ENCODE measurements at places on chromosomes 5 and 9. TPM values are rescaled to one million over a fixed set of nuclear protein-coding genes. Genes with fewer than 3 reads are reported as not detected.

The AGXT2 gene
- total RNA-seq: not detected

The MPDZ gene
- total RNA-seq: 43.6 TPM

The CTSV gene
- total RNA-seq: 0.41 TPM

The LCN15 gene
- not detected for total RNA-seq

The SOX30 gene
- total RNA-seq: under 0.01 TPM

The OR13J1 gene
- total RNA-seq: not detected

The TPRN gene
- total RNA-seq: 6.1 TPM

The ACTL7A gene
- not detected for total RNA-seq

The NR2F1 gene
- total RNA-seq: 53.8 TPM

The PAEP gene
- not detected for total RNA-seq

The CPEB4 gene
- total RNA-seq: 76.2 TPM

The FBP2 gene
- not detected for total RNA-seq

The SHC3 gene
- 49.3 TPM for total RNA-seq

The CCDC69 gene
- total RNA-seq: 0.41 TPM

Data from frontal cortex (tissue), 4 donors.